ENCODE measurements at places on chromosomes 13 and 19.

- peak; percentile 63 for DNase-seq
Observed at GRCh38 chr13:109945206-109945960, 159.0 kb upstream of the IRS2 start.

DNA sequence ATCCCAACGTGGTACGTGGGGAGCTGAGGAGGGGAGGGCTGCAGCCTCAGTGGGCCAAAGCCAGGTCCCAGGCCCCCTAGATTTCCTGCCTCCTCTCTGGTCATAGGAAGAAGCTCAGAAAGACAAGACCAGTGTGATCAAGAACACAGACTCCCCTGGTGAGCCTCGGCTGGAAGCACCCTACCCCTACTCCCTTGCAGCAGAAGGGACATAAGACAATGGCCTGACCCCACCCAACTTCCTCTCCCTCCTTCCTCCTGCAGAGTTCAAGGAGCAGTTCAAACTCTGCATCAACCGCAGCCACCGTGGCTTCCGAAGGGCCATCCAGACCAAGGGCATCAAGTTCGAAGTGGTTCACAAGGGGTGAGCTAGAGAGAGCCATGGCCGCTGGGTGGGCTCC is 11.5 kb downstream of the PODNL1 start:
- no peak for DNase-seq

- no peak for DNase-seq
Observed at GRCh38 chr19:43755256-43755801, 567 bp upstream of the SMG9 start.

GRCh38 chr13:91236182-91236581 is 111.3 kb upstream of the MIR17HG start:
- no peak for DNase-seq

GRCh38 chr13:75236774-75237173 is 245.2 kb downstream of the TBC1D4 start:
- DNase-seq = no peak

GRCh38 chr13:114054264-114054663 is 78.2 kb downstream of the RASA3 start:
- no peak for DNase-seq

- DNase-seq = no peak
Observed at GRCh38 chr19:38850976-38851621, 1.3 kb upstream of the HNRNPL start.

GRCh38 chr19:56973713-56974555 is 133.4 kb upstream of the PEG3 start:
- no peak for DNase-seq

DNA sequence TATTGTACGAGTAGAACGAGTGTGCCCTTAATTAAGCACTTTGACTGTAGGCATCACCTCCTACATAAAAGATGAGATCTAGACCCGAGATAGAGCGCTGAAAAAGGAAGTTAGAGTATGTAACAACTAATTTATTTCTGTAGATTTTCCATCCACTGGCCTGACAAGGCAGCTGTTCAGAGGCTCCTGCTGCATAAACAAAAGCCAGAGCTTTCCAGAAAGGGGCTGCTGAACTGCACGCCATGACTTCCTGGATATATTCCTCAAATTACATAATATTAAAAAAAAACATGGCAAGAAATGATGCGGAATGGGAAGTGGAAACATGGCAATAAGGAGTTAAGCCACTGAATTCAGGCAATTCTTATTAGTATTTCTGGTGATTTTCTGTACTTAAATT is 89.7 kb downstream of the AKAP11 start:
- DNase-seq = no peak

GRCh38 chr13:101354895-101355294 is 61.4 kb downstream of the NALCN start:
- no peak for DNase-seq
